CD4-positive, alpha-beta T cell treated with Interleukin-17A for 1 hour (primary cell): ENCODE measurements at places on chromosomes 2 and 18.
A peak's percentile ranks its signal among the peaks of the same experiment; 100 is the strongest.

DNA sequence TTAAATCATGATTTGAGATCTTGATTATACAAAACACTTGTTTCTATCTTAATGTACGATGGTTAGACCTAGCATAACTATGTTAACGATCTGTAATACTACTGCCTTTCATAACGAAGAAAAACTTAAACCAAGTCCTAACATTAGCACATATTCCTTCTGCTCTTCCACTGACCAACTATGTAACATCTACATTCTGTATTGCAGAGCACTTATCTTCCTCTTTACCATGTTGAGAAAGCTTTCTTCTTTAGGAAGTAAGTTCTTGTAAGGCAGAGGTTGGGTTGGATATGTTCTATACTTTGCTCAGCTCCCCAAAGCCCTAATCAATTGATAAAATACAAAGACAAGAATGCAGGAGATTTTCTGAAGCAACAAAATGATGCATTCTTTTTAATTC, 7.9 kb upstream of the ZNF407 start:
- no peak for DNase-seq

DNA sequence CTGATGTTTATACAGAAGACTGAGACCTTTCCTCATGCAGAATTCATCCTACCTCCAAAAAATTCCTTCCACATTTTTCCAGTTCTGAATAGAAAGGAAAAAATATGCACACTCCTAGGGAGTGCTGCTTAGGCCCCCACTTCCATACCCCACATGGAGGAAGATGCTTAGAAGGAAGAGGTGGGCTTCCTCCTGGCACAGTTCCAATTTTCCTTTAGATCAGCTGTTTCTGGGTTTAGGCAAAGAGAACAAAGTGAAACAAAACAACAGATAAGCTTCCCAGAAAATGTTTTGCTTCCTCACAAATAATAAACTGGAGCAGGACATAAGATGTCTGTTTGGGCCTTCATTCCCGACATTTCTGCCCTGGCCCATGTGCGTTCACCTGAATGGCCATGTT, 172.6 kb downstream of the PRPF40A start:
- DNase-seq: no peak

DNA sequence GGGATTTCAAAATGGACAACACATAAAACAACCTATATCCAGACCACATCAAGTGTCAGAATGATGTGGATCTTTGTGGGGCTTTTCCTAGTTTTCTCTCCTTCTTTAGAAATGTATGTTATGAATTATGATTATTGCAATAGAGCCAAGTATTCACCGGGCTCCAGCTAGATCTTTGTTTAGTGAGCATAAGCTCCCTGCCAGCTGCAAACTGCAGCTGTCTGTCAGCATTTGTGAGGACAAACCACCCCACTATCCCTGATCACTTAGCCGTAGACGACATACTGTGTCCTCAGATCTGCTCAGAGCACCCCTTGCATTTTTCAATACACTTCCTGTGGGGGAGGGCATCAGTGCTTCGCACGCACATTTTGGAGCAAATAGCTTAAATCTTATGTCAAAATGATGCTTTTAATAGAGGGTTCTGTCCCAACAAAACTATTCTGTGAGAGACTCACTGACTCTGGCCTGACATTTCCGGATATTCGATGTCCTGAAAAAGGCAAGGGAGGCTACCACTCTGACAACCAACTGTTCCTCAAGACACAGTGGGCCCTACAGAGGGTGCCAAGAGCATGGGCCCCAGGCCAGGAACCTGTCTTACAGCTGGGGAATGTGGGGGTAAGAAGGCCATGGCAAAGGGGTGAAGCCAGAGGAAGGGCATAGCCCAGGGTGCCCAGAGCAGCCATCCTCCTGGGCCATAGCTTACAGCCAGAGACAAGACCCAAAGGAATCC, 346.0 kb downstream of the ARHGAP15 start:
- no peak for DNase-seq

- no peak for DNase-seq
Observed at GRCh38 chr2:174334278-174334715, 457 bp upstream of the SP9 start.

GRCh38 chr2:44324971-44325426, 36.3 kb downstream of the PREPL start:
- DNase-seq: no peak

- no peak for DNase-seq
Observed at GRCh38 chr2:178484245-178485041, 4.2 kb downstream of the PLEKHA3 start.

DNA sequence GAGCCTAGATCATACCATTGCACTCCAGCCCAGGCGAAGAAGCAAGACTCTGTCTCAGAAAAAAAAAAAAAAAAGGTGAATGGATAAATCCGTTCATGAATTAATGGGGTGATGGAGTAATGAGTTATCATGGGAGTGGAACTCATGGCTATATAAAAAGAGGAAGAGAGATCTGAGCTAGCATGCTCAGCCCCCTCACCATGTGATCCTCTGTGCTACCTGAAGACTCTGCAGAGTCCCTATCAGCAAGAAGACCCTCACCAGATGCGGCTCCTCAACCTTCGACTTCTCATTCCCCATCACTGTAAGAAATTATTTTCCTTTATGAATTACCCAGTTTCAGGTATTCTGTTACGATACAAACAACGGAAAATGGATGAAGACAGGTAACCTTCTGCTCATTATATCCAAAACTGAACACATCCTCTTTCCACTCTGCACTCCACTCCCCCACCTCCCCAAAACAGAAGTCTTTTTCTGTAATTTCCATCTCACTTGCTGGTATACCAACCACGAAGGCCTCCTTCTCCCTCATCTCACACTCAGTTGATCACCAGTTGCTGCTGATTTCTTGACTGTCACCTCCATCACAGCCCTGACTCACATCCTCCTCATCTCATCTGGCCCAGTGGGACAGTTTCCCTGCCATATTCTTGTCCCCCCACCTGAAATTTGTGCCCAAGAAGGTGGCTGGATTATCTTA, 8.8 kb downstream of the RETREG2 start:
- no peak for DNase-seq

DNA sequence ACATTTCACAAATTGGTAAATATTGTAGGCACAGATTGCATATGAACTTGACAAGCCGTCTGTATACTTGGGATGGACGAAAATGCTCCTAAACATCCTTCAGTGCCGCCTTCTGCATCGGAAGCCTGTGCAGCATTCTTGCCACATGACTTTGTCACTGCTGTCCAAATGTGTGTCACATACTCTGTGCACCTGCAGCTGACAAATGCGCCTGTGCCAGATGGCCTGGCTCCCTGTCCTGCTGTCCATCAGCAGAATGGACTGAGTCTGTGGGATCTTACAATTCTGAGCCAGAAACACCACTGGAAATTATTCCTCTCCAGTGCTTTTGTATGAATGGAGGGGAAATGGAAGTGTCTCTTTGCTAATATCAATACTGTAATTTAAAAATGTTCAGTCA, 89.9 kb downstream of the DCDC2C start:
- no peak for DNase-seq

DNA sequence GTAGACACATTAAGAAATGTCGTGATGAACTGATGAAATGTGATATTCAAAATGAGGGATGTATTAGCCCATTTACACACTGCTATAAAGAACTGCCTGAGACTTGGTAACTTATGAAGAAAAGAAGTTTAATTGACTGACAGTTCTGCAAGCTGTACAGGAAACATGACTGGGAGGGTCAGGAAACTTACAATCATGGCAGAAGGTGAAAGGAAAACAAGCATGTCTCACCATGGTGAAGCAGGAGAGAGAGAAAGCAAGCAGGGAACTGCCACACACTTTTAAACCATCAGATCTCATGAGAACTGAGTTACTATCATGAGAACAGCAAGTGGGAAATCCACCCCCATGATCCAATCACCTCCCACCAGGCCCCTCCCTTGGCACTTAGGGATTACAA, 1010.8 kb upstream of the CELF4 start:
- DNase-seq: peak; percentile 16

- no peak for DNase-seq
Observed at GRCh38 chr18:45116116-45116515, 435.4 kb downstream of the SETBP1 start.

GRCh38 chr2:133197156-133197555, 371.1 kb downstream of the NCKAP5 start:
- DNase-seq: no peak
